ENCODE measurements at places on chromosomes 3 and 15.

DNA sequence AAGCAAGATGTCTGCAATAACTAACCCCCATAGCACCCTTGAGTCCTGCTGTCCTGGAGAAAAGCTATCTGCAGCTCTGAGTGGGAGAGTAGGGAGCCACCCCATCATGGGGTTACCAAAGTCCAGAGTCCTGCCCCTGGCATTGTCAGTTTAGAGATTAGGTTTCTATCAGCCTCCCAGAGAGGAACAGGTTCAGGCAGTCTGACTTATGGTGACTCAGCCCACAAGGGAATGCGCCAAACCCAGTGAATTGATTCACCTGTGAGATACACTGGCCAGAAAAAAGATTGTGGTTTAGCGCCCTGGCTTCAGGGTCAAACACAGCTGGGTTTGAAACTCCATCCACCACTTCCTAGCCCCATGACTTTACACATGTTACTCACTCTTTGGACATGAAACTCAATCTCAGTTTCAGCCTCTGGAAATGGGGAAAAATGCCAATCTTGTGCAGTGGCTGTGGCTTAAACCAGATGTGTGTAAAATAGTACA, 263.6 kb upstream of the HES1 start:
- no peak for DNase-seq

DNA sequence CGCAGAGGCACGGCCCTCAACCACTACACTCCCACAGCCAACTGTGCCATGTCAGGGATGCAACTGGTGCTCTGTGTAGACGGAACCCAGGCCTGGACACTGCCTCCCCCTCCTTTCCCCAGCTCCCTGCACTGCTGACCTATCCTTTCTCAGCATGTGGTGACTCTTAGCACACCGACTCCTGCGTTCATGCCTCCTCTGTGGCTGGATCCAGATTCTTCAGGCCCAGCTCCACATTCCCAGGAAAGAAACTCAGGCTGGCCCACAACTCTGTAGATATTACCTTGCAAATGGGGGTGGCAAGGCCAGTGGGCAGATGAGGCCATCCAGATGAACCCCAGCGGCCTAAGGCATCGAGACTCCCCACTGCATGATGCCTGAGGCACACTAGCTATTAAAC, 272.7 kb downstream of the OCA2 start:
- DNase-seq = no peak

DNA sequence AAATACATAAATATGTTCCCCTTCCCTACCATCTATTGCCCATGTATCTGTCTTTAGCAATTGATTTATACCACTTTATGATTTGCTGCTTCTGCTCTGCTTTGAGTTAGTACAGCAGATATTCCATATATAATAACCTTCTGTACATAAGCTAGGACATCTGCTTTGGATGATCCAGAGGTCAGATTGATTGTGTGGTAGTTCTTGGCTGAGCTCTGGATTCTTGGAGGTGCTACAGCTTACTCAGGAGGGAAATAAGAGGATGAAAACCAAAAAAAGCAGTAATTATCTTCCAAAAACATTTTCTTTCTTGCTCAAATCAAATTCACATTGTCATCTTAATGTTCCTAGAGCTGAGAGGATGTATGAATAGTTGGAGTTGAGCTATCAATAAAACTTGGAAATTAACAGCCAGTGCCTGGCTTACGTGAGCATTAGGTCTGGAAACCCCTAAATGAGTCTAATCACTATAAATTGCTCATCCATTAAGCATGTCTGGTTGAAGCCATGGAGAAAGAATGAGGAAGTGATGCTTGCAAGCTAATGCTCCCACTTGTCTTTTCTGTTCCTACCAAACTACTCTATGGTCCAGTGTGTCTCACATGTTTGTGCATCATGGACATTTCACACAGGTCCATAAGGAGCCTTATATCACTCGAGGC, 36.3 kb upstream of the TMEM42 start:
- no peak for DNase-seq

DNA sequence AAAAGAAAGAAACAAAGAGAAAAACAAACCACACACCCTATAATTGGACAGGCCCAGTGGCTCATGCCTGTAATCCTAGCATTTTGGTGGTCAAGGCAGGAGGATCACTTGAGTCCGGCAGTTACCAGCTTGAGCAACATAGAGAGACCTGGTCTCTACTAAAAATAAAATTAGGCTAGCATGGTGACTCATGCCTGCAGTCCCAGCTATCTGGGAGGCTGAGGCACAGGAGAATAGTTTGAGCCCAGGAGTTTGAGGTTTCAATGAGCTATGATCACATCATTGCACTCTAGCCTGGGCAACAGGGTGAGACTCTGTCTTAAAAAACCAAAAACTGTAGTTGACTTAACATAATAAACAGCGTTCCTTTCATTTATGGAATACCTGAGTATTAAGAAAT, 72.3 kb upstream of the ST3GAL6 start:
- DNase-seq = no peak

DNA sequence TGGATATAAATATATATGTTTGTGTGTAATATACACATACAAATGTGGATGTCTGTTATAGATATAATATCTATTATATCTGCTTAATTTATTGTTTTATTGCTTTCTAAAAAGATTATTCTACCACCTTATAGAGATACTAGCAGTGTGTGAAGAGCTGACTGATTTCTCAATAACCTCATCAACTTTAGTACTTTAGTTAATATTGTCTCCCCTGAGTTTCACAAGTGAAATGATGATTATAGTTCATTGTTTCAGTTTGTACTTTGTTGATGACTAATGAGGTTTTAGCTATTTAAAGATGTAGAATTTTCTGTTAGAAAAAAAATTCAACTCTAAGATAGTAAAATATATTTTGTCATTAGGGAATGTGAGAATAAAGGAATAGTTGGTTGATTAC, 11.4 kb downstream of the RSRC1 start:
- DNase-seq = no peak

GRCh38 chr15:88250826-88251225, 5.7 kb downstream of the NTRK3 start:
- DNase-seq = no peak

DNA sequence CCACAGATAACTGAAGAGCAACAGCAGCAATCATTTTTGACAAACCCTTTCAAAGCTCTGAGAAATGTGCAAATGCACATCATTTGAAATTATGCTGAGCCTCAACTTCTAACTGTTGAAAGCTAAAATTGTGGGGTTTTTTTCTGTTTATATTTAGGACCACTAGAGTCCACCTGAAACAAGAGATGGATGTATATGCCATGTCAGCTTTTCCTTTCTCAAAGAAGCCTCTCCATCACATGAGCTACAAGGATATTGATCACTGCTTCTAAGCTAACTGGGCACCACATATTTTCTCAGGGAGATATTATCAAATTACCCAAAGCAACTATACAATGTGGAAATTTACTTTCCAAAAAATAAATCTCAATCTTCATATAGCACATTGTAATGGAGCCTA, 498.6 kb upstream of the ZNF385D start:
- DNase-seq = no peak

DNA sequence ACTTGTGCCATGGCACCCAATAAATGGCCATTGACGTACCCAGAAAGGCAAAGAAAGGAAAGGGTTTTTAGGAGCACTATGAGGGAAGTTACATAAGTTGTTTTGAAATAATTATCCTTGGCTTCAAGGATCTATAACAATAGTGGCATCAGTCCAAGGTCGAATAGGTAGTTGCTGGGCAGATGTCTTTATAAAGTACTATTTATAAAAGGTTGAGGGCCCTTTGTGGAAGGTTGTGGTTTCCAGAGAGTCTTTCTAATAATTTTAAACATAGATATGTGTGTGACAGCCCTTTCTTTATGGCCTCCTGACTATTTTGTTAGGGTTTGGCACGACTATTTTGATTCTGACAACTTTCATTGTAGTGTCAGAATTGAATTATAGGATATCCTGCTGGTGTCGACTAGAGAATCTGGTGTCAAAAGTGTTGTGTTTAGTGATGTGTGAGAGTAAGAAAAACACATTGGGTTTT, 260.5 kb downstream of the PYDC2 start:
- no peak for DNase-seq
